ENCODE measurements at places on chromosomes 4 and X. TPM values are rescaled to one million over a fixed set of nuclear protein-coding genes. Genes with fewer than 3 reads are reported as not detected.

Gene SH3RF1
- 8.4 TPM for polyA plus RNA-seq

Gene IRAK1
- polyA plus RNA-seq, result 73.9 TPM

Gene ZNF141
- 3.4 TPM for polyA plus RNA-seq

Gene ZNF827
- polyA plus RNA-seq, result 2.8 TPM

Data from stomach (tissue), 19 donors.